A549 treated with GW870086 at 1 μM for 4 hours (cell line): ENCODE measurements at places on chromosomes 1 and 21. TPM values are rescaled to one million over a fixed set of nuclear protein-coding genes. Genes with fewer than 3 reads are reported as not detected.

The GPATCH2 gene
- 6.1 to 9.7 TPM (median 8.6 TPM) in 5 replicates for total RNA-seq

The CNIH3 gene
- 0.51 to 1.0 TPM (median 0.55 TPM) in 5 replicates for total RNA-seq

The DOP1B gene
- 3.4 to 5.1 TPM (median 4.8 TPM) in 5 replicates for total RNA-seq

The ADGRB2 gene
- 4.5 to 6.1 TPM (median 5.7 TPM) in 5 replicates for total RNA-seq

The ASAP3 gene
- 4.7 to 6.6 TPM (median 5.9 TPM) in 5 replicates for total RNA-seq

The C1orf87 gene
- total RNA-seq, result not detected in 5 replicates

The CREB3L4 gene
- total RNA-seq, result 7.2 to 9.5 TPM (median 9.4 TPM) in 5 replicates
